ENCODE measurements at places on chromosomes 12 and 14.

DNA sequence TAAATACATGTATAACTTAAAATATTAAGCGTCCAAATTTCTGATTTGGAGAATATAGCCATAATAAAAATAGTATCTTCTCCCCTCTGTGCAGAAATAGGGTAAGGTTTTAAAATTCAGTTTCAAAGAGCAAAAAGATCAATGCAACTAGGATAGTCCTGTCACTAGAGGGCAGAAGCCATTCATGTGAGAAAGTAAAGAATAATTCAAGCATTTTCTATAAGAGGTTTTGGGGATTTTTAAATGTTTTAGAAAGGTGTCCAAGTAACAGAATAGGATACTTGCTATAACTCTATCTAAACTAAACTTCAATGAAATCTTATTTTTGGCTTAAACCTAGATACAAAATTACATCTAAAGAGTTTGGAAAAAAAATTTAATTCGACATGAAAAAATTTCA is 50.3 kb downstream of the ADAMTS20 start:
- no peak for DNase-seq

- no peak for DNase-seq
These were observed 13.2 kb upstream of the C1S start for GRCh38 chr12:7047306-7047705.

GRCh38 chr14:91229005-91229382 is 15.5 kb downstream of the GPR68 start:
- no peak for DNase-seq

DNA sequence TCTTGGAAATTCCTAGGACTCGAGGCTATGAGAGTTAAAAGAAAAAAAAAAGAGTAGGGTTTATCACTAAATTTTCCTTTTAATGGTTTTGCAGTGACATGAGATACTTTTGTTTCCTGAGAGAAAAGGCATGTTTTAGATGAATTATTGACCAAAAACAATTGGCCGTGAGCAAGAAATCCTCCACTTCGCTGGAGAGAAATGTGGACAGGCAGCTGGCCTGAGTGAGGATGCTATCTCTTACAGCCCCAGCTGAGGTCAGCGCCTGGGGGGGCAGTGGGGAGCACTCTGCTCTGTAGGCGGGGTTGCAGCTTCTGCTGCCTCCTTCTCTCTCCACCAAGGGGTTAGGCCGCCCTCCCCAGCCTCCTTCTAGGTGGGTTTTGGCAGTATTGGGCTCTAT is 54.7 kb downstream of the PRIMA1 start:
- DNase-seq = no peak

DNA sequence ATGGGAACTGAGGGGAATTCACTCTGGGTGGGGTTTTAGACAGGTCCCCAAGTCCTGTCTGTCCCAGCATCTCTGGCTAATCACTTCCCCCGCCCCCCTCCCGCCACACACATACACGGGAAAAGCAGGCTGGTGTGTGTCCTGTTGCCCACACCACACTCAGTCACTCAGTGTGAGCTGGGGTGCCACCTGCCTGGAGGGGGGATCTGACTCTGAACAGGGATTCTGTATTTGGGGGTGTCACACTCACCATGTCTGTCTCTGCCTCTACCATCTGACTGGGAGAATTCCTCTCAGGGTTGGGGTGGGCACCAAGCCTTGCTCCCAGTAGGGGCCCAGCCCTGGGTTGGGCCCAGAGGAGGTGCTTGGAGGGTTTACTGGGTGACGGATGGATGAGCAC is 31.1 kb downstream of the SH2B3 start:
- DNase-seq = no peak

GRCh38 chr12:131834798-131835615 is 6.8 kb downstream of the MMP17 start:
- DNase-seq = no peak

- no peak for DNase-seq
These were observed 171.3 kb downstream of the TTC7B start for GRCh38 chr14:90644882-90645281.

DNA sequence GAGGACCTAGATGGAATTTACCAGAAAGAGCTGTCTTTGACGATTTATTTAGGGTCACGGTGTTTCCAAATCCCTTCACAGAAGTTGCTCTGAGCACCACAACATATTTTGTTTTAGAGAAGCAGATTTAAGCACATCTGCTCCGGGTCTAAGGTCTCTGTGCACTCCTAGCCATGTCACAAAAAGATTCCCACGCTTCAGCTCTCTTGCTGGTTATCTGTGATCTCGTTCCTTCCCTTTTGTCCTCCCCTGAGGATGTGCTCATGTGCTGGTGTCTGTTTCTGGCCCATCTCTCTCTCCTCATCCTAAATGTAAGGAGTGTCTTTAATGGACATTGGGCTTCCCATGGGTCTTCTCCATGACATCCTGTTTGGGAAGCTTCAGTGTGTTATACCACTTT is 53.7 kb upstream of the GNPNAT1 start:
- DNase-seq = no peak

GRCh38 chr12:46553911-46554310 is 181.3 kb upstream of the SLC38A2 start:
- DNase-seq = no peak

GRCh38 chr14:69077841-69078240 is 75.1 kb downstream of the DCAF5 start:
- no peak for DNase-seq

DNA sequence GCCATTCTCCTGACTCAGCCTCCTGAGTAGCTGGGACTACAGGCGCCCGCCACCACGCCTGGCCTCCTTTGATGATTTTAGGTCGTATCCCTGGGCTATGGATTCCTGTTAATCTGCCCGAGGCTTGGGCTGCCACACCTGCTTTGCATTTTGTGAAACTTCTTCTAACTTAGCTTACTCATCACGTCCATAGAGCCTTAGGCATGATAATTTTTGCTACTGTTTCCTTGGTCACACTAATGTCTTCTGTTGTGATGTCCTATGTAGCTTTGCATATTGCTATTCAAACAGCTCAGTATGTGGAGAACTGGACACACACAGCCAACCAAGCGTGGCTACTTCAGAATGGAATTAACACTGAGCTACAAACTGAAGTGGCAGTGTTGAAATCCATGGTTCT is 47.5 kb upstream of the DDX11 start:
- no peak for DNase-seq

- no peak for DNase-seq
These were observed 464.2 kb downstream of the MED13L start for GRCh38 chr12:115813256-115813655.

- DNase-seq = no peak
These were observed 23.9 kb downstream of the CLSTN3 start for GRCh38 chr12:7154042-7154441.

DNA sequence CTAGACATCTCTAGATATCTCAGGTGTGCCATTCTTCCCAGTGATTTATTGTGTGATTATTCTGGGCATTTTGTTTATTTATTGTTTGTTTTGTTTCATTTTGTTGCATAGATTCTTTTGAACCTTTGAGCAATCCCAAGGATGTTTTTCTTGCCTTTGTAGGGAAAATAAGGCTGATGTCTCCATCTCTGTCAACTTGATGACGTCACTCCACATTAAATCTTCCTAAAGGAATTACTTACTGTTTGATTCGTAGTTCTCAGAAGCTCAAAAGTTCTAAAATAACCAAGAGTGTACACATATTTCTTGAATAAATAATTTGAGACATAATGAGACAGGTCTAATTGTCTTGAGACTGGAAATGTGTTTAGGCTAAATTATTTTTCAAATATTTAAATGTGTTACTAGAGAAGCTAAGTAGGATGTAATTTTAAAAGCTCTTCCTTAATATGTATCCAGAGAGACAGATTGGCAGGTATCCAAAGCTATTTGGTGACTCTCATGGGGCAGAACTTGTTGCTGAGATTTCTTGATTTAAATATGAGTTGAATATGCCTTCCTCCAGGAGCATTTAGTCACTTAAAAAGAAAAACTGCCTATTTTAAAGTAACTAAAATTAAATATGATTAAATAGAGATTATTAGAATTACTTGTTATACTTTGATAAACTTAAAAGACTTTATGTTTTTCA is 128.7 kb downstream of the CNTN1 start:
- DNase-seq = no peak

- no peak for DNase-seq
These were observed 2.0 kb downstream of the MAP4K5 start for GRCh38 chr14:50530358-50530757.

DNA sequence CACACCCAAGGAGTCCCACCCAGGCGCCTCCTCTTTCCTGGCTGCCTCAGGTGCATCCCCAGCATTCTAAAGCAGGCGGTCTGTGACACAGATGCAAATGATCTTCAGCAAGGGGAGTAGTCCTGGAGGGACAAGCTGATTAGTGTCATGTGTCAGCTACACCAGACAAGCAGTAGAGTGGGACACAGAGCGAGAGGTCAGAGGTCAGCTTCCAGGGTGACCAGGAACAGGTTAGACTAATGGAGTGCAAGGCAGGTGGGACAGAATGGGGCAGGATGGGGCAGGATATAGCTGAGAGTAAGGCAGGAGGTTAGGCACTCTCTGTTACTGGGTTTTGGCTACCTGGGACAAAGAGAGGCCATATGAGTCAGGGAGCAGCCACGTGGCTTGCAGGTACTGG is 534.0 kb downstream of the FUT8 start:
- no peak for DNase-seq

DNA sequence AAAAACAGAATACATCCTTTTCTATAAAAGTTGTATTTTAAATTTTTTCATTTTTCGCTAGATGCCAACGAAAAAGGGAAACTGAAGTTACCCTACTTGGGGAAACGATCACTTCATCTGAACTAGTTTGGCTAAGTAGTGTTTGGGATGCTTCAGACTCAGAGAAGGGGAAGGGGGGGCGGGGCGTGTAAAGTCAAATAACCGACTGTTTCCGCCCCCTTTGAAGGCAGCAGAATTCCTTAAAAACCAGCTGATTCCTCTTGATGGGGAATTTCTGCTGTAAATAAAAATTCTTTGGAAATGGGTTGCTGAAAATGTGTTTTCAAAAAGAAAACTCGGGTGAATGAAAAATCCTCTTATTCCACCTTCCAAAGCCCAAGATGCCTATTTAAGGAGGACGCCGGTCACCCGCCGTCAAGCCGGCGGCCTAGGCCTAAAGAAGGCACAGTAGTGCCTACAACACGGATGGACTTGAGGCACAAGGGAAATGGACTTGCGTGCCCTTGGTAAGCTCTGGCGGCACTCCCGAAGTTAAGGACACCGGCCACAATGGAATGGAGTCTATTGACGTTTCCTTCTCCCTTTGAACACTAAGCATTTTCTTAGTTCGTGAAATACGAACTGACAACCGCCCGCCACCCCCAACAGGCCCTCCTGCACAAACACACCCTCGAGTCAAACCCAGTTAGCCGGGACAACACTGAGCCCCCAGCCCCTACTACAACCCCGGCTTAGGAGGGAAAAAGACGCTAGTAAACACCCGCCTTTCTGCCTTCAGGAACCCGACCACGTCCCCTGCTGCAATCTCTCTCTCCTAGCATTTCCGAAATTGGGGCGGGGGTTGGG is 1.9 kb downstream of the ATXN2 start:
- peak; percentile 54 for DNase-seq

GRCh38 chr14:90795744-90796143 is 20.5 kb downstream of the TTC7B start:
- DNase-seq = peak; percentile 47

DNA sequence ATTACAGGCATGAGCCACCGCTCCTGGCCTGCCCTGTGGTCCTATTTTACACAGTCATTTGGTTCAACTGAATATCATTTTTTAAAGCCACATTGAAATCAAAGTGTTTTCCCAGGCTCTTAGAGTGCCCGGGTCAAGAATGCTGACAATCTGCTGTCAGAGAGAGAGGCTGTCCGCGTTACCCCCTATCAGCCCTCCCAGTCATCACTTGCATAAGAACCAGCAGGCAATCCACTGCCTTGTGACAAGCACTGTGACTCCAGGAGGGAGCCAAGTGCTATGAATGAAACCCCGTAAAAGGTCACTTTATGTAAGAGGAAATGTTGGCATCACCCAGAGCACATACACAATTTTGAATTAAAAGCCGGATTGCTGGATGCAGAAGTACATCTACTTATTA is 13.5 kb downstream of the PHLDA1 start:
- no peak for DNase-seq

- no peak for DNase-seq
These were observed 64.8 kb downstream of the CACNA1C start for GRCh38 chr12:2117541-2117940.

DNA sequence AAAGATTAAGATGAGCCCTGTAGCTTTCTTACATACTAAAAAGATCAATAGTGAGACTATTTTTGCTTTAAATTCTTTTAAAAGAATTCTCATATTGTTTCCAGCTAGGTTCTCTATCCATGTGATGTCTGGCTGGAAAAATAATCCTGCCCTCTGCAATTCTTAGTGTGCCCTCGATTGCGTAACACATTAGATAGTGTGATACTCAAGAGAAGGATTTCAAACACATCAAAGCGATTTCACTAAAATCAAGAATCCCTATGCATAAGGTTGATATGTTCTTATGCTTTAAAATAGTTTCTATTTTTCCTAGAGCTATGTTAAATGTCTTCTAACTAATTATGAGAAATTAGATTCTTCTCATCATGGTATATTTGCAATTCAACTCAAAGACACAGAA is 127.3 kb upstream of the PLEKHA5 start:
- DNase-seq = no peak

DNA sequence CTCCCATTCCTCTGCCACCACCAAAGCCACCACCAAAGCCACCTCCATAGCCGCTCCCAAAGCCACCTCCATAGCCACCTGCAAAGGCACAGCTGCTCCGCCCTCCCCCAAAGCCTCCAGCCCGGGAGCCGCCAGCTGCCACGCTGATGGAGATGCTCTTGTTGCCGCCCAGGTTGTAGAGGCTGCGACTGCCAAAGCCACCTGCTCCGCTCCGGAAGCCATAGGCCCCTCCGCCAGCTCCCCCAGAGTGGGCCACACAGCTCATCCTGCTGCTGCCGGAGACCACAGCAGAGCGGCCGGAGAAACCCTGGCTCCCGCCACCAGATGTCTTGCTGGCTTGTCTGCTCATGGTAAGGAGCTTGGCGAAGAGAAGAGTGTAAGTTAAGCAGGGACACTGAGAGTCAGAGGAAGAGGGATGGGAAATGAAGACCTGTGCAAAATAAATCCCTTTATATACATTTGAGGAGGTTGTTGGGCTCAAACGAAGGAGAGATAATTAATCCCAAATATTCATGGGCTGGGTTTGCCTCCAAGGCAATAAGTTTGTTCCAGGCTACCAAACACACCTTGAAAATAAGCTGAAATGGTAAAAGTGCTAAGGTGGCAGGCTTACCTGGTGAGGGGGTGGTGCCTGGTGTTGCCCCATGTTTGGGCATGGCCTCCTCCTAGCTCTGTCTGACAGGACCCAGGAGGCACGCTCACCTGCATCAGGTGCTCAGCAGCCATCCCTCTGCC is at the start of gene KRT3:
TSS of gene KRT3 (minus strand) at position 424 of the 735 bp plus-strand sequence. CDS start at position 349, 75 bp downstream.
- no peak for DNase-seq

DNA sequence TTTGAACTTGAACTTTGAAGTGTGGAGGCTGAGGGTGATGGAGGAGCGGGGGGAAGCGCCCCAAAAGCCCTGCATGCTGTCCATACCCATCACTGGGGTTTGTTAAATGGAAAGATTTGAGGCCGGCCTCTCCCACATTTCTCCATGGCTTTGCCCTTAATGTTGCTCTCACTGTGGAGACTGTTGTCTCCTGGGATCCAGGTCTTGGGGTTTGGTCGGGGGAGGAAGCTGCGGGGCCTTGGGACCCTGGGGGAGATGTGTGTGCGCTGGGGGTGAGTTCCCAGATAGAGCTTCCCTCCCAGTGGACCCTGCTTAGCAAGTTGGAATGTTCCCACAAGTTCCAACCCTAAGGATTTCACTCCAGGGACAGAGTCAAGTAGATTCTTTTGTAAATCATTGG is 28.0 kb upstream of the LRTM2 start:
- no peak for DNase-seq
